ENCODE measurements at places on chromosomes 3 and 15.

DNA sequence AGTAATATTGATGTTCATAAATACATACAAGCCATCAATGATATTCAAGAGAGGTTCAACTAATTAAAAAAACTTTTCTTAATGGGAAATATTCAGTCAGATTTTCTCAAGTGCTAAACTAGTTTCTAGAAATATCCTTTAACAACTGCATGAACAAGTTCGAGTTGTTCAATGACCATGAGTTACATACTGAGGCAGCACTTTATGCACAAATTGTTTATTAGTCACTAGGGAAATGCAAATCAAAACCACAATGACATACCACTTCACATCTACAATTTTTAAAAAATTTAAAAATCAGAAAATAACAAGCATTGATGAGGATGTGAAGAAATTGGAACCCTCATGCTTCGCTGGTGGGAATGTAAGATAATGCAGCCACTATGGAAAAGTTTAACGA, 62.4 kb downstream of the RAD18 start:
- no peak for DNase-seq

- no peak for DNase-seq
These were observed 41.6 kb upstream of the GALNT15 start for GRCh38 chr3:16132928-16133327.

- DNase-seq = no peak
These were observed 29.1 kb upstream of the ST6GAL1 start for GRCh38 chr3:186901135-186901734.

GRCh38 chr3:24365168-24365567, 129.5 kb downstream of the THRB start:
- DNase-seq = no peak

Measured in Peyer's patch (tissue), 4 donors.